ENCODE measurements at places on chromosomes 6 and 20. TPM values are rescaled to one million over a fixed set of nuclear protein-coding genes. Genes with fewer than 3 reads are reported as not detected.

The CD109 gene
- 25.8 TPM for total RNA-seq

The EPHA7 gene
- total RNA-seq, result under 0.01 TPM

The KCNS1 gene
- total RNA-seq, result not detected

The MUC22 gene
- not detected for total RNA-seq

The THBD gene
- total RNA-seq, result 293 TPM

The TBXT gene
- not detected for total RNA-seq

The TFAP2A gene
- 0.44 TPM for total RNA-seq

The PNLDC1 gene
- total RNA-seq, result not detected

The LCA5 gene
- 3.7 TPM for total RNA-seq

The MATN4 gene
- total RNA-seq, result not detected

The SLC13A3 gene
- 1.5 TPM for total RNA-seq

The FOXP4 gene
- 1.6 TPM for total RNA-seq

The IL17F gene
- not detected for total RNA-seq

The HLA-DMA gene
- 0.79 TPM for total RNA-seq

The TREML2 gene
- not detected for total RNA-seq

The SLC17A1 gene
- total RNA-seq, result not detected

The UNC93A gene
- not detected for total RNA-seq

The ULBP2 gene
- 7.0 TPM for total RNA-seq

The BCAS1 gene
- total RNA-seq, result not detected

The CNR1 gene
- 1.3 TPM for total RNA-seq

The MYCT1 gene
- total RNA-seq, result 3.7 TPM

The RIMS4 gene
- not detected for total RNA-seq

The SLC26A8 gene
- 0.26 TPM for total RNA-seq

The FOXF2 gene
- 0.26 TPM for total RNA-seq

The SSTR4 gene
- total RNA-seq, result 0.13 TPM

The LRRC73 gene
- 0.79 TPM for total RNA-seq

The TMEM151B gene
- not detected for total RNA-seq

The GTSF1L gene
- total RNA-seq, result not detected

The MYMX gene
- not detected for total RNA-seq
